ENCODE measurements at places on chromosomes 11 and 22.
A peak's percentile ranks its signal among the peaks of the same experiment; 100 is the strongest.

GRCh38 chr22:30825711-30826505 is 131.2 kb downstream of the OSBP2 start:
- no peak for DNase-seq

- no peak for DNase-seq
Observed at GRCh38 chr11:109695696-109696095, 273.7 kb downstream of the C11orf87 start.

DNA sequence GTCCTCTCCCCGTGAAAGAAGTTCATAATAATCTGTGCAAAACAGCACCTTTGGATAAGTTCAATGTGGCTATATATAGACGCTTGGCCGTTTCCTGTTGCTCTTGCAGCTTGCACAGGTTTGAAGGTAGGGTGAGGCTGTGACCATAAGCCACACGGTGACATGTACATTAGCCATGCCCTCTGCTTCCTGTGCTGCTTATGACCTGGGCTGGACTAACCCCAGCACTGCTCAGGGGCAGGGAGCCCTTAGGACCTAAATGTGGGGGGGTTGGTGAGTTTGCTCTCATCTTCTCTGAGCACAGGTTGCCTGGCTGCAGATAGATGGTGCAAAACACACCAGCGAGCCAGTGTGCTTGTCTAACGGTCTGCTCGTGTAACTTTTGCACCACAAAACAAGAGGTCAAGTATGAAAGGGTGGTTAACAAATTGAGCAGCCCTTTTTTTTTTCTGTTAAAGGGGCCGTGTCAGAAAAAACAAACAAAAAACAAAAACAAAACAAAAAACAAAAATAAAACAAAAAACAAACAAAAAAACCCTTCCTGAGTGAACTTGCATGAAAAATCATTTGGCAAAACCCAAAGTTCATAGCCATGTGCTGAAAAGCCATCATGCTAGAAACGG is 37.3 kb downstream of the FLI1 start:
- no peak for DNase-seq

DNA sequence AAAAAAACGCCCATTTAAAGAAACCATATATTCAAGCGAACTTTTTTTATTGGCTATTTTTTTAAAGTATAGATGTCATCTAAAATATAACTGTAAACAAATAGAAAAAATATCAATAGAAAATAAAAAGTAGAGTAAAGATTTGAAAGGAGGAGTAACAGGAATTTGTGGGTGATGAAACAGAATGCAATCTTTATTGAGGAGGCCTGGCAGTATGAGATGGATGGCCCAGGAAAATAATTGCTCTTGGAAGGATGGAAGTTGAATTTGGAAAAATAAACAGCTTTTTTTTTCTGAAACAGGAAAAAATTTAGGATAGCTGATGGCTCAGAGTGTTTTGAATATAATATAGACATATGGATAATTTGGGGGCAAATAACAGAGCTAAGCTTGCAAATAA is 219.0 kb downstream of the CASP12 start:
- no peak for DNase-seq

DNA sequence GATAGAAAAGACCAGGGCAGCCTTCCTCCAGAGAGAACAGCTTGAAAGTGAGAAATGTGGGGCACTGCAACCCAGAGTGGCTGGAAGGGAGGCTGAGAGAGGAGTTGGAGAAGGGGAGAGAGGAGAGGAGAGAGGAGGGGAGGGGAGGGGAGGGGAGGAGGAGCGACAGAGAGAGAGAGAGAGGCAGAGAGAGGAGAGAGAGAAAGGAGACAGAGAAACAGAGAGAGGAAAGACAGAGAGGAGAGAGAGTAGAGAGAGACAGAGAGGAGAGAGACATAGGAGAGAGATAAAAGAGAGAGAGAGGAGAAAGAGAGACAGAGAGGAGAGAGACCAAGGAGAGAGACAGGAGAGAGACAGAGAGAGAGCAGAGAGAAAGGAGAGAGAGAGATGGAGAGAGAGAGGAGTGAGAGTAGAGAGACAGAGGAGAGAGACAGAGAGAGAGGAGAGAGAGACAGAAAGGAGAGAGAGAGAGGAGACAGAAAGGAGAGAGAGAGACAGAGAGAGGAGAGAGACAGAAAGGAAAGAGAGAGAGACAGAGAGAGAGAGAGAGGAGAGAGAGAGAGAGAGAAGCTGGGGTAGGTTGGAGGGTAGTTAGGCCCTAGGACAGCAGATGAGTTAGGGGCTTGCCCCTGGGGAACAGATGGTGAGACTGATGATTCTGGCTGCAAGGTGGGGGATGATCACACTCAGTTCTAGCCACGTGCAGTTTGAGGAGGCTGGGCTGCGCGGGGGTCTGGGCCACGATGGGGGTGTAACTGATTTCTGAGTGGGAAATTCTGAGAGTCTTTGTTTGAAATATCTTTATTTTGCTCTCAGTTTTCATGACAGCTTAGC is 8.5 kb upstream of the SCYL1 start:
- DNase-seq, result no peak

DNA sequence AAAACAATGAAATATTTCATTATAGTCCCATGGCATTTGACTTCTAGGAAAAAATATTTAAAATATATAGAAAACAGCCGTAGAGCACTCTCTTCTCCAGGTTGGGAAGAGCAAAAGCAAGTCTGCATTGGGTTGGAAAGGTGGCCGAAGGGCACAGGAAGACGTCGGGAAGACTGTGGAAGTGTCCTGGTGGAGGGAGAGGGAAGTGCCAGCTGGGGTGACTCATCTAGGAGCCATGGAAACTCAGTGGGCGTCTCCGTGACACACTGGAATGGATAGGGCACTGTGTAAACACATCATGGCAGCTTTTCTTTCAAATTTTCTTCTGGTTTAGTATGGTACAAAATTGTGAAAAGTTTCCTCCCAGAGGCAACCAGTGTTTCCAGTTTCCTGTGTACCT is 12.7 kb downstream of the GTPBP1 start:
- DNase-seq, result no peak

DNA sequence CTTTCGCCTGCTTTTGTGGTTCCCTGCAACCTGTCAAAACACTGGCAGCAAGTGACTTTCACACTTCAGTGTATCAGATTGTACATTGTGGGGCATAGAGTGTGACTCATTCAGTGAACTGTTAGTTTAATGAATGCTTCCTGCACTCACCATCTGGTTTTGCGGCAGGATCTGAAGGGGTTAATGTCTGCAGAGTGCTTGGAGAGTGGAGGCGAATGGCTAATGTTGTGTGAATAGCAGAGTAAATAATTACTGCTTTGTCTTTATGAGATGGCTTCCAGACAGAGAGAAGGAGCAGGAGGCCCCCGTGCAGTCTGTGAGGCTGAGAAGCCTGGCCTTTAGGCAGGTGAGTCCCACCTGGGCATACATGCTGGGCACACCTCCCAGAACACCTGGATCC is 454.3 kb upstream of the KIRREL3 start:
- DNase-seq, result peak; percentile 70

- DNase-seq, result no peak
Observed at GRCh38 chr11:111520560-111520959, 6.0 kb downstream of the HOATZ start.

DNA sequence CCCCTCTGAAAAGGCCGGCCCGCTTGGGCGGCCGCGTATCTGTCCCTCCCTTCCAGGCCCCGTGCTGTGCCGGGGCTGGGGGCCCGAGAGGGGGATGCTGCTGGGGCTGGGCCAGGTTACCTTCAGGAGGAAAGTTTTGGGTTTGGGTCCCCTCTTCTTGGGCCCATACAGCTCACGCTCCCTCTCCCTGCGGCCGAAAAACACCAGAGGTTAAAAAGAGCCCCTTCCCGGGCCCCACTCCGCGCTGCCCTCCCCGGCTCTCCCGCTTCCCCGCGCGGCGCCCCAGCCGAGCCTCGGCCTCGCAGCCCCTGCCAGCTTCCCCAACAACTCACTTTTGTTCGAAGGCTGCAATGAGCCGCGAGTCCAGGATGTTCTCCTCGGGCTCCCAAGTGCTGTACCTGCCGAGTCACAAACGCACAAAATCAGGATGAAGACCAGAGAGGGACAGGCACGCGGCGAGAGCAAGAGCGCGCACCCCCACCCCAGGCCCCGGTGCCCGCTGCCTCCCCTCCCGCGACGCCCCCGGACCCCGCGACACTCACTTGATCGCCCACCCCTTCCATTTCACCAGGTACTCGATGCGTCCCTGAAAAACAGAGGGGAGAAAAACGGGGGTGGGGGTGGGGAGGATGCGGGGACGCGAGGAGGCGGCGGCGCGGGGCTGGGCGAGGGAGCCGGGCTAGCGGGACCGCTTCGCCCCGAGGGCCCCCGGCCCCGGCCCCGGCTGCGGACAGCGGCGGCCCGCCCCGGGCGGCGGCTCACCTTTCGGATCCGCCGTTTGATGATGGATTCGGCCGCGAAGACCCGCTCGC is 450 bp downstream of the CBX6 start:
- peak; percentile 42 for DNase-seq

DNA sequence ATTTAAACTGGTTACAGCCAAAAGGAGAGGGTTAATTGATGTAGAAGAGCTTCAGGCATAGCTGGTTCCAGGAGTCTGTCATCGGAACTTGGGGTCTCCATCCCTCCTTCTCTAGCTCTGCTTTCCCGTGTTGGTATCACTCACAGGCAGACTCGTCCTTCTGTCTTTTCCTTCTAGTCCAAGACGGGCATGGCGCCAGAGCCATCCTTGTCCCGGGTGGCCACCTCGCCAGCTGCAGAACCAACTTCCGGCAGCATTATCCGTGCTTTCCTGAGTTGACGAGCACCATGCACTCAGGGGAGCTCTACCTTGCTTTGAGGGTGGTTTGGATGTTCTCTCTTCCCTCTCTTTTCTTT is 14.7 kb downstream of the LINC01488 start:
- DNase-seq, result no peak

DNA sequence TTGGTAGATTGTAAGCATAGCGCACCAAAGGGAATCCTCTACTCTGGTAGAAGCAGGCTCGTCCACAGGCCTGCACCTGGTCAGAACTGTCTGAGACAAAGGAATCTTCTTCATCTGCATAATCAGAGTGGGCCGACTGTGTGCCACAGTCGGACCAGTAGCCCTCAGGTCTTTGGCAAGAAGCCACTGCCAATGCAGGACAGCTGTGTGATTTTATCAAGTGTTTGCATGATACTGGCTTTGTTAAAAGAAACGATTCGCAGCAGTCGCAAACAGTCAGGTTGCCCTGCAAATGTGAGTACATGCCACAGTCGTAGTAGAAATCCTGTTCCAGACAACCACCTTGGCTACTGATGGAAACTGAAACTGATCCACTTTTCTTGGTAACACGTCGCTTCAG is 4.9 kb upstream of the CCDC34 start:
- DNase-seq, result no peak

- peak; percentile 39 for DNase-seq
Observed at GRCh38 chr11:74443071-74443864, 24.1 kb downstream of the KCNE3 start.

- DNase-seq, result no peak
Observed at GRCh38 chr22:46907241-46908215, 145.1 kb downstream of the TBC1D22A start.

DNA sequence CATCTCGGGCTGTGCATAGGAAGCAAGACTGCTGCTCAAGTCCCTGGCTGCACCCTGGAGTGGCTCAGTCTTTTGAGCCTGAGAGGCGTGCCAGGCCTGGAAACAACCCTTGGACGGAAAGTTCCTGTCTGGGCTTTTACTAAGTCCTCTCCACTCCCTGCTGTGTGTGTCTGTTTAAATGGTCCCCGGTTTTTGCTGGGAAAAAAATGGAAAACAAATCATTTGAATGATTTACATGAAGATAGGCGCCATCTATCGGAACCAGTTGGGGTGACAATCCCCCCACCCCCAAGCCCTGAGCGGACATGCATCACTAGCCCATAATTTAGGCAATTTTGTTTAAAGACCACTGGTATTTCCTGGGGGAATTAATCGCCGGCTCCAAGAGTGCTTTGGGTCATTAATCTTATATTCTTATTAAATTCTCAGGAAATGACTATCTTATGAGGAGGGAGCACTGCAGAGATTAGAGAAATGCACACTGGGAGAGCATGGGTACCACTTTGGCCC is 2.7 kb upstream of the GAB2 start:
- DNase-seq, result peak; percentile 74

GRCh38 chr11:75652936-75653335 is 15.9 kb downstream of the MAP6 start:
- DNase-seq, result no peak

GRCh38 chr11:36500315-36500721 is 9.8 kb downstream of the TRAF6 start:
- no peak for DNase-seq

GRCh38 chr11:38612701-38613100 is 2014.7 kb upstream of the RAG2 start:
- no peak for DNase-seq

DNA sequence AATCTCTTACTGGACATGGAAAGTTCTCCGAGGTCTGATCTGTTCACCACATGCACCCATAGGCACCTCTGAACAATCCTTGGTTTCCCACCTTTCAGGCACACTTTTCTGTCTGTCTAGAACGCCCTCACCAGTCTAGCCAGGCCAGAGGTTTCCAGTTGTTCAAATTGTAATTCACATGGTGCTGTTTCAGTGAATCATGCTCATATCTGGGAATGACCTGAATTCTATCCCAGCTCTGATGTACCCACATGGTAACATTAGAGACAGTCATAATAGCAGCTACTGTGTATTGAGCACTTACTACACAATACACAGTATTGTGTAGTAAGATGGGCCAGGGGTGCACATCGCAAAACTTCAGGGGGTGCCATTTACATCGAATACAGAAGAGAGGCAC is 138.2 kb downstream of the COMMD9 start:
- DNase-seq, result no peak

- DNase-seq, result no peak
Observed at GRCh38 chr11:65896034-65896999, 3.9 kb downstream of the FOSL1 start.
